ENCODE measurements at places on chromosomes 13 and 19.

- no peak for DNase-seq
Observed at GRCh38 chr13:42834946-42835345, 53.6 kb downstream of the FAM216B start.

DNA sequence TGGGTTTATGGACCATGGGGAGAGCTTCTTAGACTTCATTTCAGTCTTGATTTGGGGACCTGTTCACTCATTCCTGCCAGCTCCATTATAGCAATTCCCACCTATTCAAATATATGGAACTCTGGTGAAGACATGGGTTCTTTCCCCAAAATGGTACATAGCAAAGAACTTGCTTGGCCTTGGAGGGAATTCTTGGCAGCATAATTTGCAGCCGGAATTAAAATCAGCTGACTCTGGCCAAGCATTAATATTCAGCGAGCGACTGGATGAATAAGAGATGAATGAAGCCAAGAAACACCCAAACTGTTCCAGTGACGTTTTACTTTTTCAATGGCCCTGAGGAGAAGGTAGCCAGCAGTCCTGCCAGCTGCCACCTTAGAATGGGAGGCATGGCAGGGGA lies 88.4 kb upstream of the SOX1 start:
- DNase-seq, result no peak

- no peak for DNase-seq
Observed at GRCh38 chr13:62846302-62846701, 1430.7 kb upstream of the PCDH20 start.

DNA sequence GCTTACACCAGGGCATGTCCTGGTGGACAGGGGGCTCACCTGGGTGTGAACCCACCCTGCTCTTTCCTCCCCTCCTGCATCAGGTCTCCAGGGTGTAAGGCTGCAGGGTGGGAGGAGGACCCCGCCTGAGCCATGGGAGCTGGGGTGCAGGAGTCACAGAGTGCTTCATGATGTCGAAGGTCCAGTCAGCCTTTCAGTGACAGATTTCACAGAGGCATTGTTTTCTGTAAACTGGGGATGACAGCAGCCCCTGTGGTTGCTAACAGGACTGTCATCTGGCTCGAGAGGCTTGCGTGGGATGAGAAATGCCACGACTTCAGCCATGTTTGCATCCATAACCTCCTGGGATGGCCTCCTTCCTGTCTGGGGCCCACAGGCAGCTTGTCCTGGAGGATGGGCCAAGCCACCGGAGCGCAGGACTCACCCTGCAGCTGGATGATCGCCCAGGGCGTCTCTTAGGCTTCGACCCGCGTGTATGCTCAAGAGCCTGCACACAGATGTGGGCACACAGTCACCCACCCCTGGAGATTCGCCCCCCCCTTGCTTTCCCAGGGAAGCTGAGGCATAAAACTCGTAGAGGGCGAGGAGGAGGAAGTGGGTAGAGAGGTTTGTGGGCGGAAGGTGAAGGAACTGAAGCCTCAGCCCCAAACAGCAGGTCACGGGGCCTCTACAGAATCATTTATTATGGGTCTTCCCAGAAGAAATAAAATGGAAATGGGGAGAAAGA lies 4.9 kb downstream of the NANOS3 start:
- DNase-seq, result peak; percentile 27

- DNase-seq, result no peak
Observed at GRCh38 chr19:41547569-41547968, 28.4 kb upstream of the CEACAM21 start.

DNA sequence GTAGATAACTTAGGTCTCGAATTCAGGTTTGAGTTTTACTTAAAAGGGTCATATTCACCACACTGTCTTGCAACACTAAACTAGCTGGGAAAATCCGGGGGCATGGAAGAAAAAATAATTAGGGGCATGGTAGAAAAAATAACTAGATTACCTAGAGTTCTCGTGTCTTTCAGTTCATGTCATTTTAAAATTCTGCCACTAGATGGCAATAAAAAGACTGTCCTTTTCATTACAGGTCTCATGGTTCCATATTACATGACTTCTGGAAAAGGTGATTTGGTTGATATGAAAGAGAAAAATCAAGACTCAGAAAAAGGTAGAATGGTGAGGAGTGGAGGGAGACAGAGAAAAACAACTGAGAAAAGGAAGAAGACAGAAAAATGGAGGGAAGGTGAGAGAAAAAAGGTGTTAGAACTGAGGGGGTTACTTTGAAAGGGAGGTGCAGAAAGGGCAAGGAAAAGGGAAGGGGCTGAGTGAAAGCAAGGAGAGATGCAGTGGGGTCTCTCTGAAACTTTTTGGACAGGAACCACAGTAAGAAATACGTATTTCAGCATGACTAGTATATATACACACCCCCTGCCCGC lies 299.0 kb downstream of the KLF12 start:
- DNase-seq, result peak; percentile 33

- DNase-seq, result no peak
Observed at GRCh38 chr19:18972301-18972811, 31.3 kb upstream of the HOMER3 start.
